ENCODE measurements at places on chromosomes 16 and 17.

DNA sequence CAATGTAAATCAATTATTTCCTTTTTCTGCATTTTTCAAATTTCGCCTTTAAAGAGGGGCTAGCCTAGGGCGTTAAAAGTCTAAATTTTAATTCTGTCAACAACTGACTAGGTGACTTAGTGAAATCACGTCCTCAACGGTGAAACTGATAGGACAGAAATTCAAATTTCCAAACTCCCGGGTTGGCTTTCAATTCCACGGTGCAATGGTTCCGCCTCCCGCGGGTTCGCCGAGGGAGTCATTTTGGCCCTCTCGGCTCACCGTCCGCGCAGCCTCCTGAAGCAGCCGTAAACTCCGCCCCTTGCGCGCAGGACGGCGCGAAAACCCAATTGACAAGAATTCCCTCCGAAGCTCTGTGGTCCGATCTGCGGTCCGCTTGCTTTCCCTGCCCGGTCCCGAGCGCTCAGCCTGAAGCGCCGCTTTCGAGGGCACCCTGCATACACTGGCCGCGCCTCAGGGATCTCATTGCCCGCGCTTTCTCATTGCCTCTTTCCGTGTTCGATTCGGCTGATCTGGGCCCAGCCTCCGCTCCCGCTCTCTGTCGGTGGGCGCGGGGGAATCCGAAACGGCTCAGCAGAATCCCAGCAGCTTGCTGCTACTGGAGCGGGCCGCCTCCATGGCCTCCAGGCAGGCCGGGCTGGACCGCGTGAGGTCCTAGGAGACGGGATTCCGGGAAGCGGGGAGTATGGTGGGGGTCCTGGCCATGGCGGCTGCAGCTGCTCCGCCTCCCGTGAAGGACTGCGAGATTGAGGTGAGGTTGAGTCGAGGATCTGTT is at the start of gene ATAD5:
Gene ATAD5 (plus strand): TSS at position 304 of the 775 bp plus-strand sequence. CDS start 382 bp downstream, at position 686.
- H3K27ac ChIP-seq, result peak within 1 kb of the TSS; percentile 58
- no peaks in the 10 kb centered on the region for H3K4me1 ChIP-seq
- peak; percentile 91 for DNase-seq
- no peaks in the 10 kb centered on the region for H3K27me3 ChIP-seq

DNA sequence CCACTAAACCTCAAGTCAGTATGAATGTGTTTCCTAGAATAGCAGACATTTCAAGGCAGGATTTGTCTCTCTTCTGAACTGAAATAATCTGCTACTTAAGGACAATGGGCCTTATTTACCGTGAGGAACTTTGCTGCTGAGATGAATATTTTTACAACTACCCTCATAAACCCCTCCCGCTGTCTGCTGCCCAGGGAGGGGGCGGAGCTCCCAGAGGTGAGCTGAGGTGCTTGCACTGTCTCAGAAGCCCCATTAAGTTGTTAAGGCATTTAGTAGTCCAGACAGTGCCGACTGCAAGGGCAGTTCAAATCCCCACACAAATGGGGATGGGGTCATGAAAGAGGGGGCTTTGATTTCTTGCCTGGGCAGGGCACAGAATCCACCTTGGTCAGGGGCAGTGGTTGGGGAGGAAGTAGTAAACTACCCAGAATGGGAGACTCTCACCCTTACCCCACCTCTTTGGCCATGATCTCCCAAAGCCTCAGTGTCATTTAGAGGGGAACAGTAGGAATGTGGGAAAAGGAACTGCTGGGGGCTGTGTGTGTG is 19.2 kb downstream of the HNF1B start:
- no peaks in the 10 kb centered on the region for H3K4me1 ChIP-seq
- peaks cover 4% of the 10 kb centered on the region for H3K27me3 ChIP-seq
- no peak for DNase-seq
- no peaks in the 10 kb centered on the region for H3K36me3 ChIP-seq
- no peak overlapping the region for H3K4me3 ChIP-seq

GRCh38 chr17:79490530-79490929 is 120.3 kb downstream of the RBFOX3 start:
- no peaks in the 10 kb centered on the region for H3K36me3 ChIP-seq
- DNase-seq, result no peak
- H3K4me1 ChIP-seq, result no peaks in the 10 kb centered on the region
- no peak overlapping the region for H3K27ac ChIP-seq

GRCh38 chr16:62038646-62039045 is 2.4 kb upstream of the CDH8 start:
- no peak for DNase-seq
- H3K27ac ChIP-seq, result no peak overlapping the region
- H3K27me3 ChIP-seq, result no peaks in the 10 kb centered on the region
- H3K4me3 ChIP-seq, result no peak overlapping the region
- no peaks in the 10 kb centered on the region for H3K4me1 ChIP-seq

DNA sequence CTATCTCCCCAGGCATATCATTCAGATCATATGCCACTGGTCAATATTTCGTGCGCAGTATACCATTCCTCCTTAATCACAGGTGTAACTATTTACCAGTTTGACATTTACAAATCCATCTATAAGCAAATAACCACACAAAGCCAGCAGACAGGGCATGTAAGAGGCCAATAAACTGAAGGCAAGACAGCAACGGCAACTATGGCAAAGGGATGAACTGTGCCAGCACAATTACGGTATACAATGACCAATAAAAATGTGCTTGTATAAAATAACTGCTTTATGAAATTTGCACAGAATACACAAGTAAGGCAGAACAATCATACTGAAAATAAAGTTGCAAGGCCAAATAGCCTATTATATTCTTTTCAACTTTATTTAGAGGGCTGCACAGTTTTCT is 9.2 kb downstream of the NETO2 start:
- no peaks in the 10 kb centered on the region for H3K36me3 ChIP-seq
- no peak overlapping the region for H3K27ac ChIP-seq
- no peaks in the 10 kb centered on the region for H3K4me1 ChIP-seq
- DNase-seq, result no peak

DNA sequence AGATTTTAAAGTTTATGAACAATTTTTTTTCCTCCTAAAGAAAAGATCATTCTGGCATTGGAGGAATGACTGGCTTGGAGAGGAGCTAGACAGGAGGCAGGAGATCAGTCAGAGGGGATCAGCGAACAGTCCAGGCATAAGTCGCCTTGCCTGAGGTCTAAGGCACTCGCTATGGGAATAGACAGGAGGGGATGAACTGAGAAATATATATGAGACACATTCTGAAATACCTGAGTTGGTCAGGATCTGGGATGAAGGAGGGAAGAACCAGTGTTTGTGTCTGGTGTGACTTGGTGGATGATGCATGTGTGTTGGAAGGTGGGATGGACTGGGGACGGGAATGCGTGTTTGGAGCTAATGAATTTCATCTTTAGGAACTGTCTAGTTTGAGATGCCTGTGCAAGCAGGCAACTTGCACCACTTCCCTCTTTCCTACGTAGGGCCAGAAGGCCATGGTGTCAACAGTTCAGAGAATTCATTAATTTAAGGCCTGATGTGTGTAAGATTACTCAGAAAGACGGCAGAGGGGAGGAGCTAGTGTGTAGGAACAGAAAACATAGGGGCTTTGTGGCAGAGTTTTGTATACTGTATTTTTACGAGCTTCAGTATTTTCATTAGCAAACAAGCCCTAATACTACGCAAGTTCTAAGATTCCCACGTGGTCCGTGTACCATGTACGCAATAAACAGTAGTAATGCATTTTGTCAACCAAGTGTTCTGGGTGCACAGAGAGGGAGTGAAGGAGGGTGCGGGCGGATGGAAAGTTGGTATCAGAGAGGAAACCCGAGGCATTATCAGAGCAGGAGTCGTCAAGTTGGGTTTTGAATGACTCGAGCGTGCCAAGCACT is 825 bp downstream of the HEATR6 start:
- no peak for DNase-seq
- H3K4me3 ChIP-seq, result peak overlapping the region; percentile 72
- no peaks in the 10 kb centered on the region for H3K27me3 ChIP-seq
- peak overlapping the region; percentile 84 for H3K27ac ChIP-seq
- no peaks in the 10 kb centered on the region for H3K4me1 ChIP-seq
- H3K36me3 ChIP-seq, result peaks cover 36% of the 10 kb centered on the region

DNA sequence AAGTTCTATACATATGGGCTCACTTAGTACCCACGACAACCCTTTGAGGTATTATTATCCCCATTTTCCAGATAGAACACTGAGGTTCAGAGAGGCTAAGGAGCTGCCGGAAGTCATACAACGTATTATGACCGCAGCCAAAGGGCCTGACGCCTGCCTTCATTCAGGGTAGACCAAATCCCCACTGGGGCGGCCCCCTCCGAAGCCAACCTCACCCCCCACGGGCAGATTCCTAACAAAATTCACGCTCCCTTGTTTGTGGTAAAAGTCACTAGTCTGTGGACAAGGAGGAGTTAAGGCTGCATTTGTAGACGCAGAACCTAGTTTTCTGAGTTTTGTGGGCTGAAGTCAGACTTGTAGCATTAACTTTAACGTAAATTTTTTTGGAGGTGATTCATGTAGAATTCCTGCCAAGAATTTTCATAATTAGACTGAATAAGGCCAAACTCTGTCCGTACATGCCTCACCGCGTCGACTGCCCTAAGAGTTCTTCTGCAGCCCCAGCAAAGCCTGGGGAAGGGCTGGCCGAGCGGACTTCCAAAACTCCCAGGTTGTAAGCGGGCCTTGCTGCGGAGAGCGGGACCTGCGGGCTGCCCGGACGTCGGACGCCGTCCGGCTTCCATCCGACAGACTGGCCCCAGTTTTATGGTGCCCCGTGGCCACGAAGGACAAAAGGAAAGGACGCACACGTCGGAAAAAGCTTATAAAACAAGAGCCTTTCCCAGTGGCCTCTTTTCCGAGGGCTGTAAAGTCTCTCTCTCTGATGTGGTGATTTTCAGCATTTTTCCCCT is 75.7 kb downstream of the NXN start:
- peaks cover 5% of the 10 kb centered on the region for H3K4me1 ChIP-seq
- no peak overlapping the region for H3K27ac ChIP-seq
- H3K4me3 ChIP-seq, result no peak overlapping the region
- H3K36me3 ChIP-seq, result no peaks in the 10 kb centered on the region

DNA sequence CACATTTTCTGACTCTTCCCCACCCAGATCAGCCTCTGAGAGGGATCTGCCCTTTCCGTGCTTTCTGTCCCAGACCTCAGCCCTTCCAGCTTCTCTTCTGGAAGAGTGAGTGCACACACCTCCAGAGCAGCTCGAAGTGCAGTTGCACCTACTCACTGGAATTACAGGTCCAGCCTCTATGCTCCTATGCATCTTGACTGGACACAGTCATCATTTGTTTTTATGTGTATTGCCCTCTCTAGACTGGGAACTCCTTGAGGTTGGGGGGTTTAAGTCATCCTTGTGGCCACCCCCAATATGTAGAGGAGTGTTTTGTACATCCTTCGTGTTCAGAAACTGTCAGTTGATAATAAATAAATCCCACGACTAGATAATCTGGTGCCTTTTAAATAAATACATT is 81.9 kb downstream of the CDK5R1 start:
- H3K4me3 ChIP-seq, result no peak overlapping the region
- H3K4me1 ChIP-seq, result no peaks in the 10 kb centered on the region
- no peak overlapping the region for H3K27ac ChIP-seq
- H3K36me3 ChIP-seq, result no peaks in the 10 kb centered on the region

GRCh38 chr17:82876149-82876548 is 36.3 kb upstream of the ZNF750 start:
- H3K27ac ChIP-seq, result peak overlapping the region; percentile 76
- no peak for DNase-seq
- no peaks in the 10 kb centered on the region for H3K4me1 ChIP-seq
- no peak overlapping the region for H3K4me3 ChIP-seq

DNA sequence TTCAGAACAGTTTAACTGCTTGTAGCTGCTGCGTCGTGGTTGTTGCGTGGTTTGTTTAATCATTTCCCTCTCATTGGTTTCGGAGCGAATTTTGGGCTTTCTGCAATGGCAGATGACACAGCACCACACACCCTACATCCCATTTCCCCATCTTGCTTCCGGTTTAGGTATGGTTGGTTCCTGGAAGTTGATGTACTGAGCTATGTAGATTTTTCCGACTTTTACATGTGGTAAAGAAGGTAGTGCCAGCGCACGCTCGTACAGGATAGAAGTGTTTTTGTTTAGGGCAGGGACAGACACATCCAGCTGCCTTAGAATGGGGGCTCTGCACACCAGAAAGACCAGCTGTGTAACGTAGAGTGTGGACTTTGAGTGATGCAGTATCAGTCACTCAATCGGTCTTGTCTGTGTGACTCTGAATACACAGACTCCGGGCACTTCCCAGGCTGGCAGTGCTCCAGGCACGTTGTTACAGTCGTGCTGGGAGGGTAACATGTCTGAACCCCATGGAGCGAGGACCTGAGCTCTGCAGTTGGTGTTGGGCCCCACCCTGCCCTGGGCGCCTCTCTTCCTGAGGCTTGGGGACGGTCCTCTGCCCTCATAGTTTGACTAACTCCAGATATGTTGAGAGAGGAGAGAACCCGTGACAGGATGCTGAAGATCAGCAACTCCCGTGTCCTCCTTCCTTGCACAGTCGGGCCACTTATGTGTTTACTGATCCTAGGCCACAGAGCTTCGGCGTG is 172.0 kb upstream of the CHMP6 start:
- H3K4me3 ChIP-seq, result no peak overlapping the region
- H3K27me3 ChIP-seq, result no peaks in the 10 kb centered on the region
- H3K27ac ChIP-seq, result no peak overlapping the region
- no peaks in the 10 kb centered on the region for H3K4me1 ChIP-seq
- no peak for DNase-seq

- H3K27ac ChIP-seq, result no peak overlapping the region
- H3K36me3 ChIP-seq, result no peaks in the 10 kb centered on the region
- no peak overlapping the region for H3K4me3 ChIP-seq
Observed at GRCh38 chr16:272633-273546, 2.9 kb downstream of the RGS11 start.
